SHP77 treated with DMSO at 0.1 percent for 48 hours (cell line): ENCODE measurements at places on chromosomes 11 and 22.

DNA sequence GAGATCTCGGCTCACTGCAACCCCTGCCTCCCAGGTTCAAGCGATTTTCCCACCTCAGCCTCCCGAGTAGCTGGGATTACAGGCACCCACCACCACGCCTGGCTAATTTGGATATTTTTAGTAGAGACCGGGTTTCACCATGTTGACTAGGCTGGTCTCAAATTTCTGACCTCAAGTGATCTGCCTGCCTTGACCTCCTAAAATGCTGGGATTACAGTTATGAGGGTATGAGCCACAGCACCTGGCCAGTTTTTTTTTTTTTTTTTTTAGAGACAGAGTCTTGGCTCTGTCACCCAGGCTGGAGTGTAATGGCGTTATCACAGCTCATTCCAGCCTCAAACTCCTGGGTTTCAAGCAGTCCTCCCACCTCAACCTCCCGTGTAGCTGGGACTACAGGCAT is 54.9 kb upstream of the PRR5 start:
- DNase-seq: no peak

- no peak for DNase-seq
These were observed 384.8 kb downstream of the TENM4 start for GRCh38 chr11:79055856-79056631.

- no peak for DNase-seq
These were observed 2.7 kb downstream of the CAPN5 start for GRCh38 chr11:77069336-77069968.

GRCh38 chr11:110340436-110340835 is 44.0 kb upstream of the RDX start:
- no peak for DNase-seq

GRCh38 chr22:18101536-18101935 is 9.1 kb upstream of the TUBA8 start:
- DNase-seq: no peak

DNA sequence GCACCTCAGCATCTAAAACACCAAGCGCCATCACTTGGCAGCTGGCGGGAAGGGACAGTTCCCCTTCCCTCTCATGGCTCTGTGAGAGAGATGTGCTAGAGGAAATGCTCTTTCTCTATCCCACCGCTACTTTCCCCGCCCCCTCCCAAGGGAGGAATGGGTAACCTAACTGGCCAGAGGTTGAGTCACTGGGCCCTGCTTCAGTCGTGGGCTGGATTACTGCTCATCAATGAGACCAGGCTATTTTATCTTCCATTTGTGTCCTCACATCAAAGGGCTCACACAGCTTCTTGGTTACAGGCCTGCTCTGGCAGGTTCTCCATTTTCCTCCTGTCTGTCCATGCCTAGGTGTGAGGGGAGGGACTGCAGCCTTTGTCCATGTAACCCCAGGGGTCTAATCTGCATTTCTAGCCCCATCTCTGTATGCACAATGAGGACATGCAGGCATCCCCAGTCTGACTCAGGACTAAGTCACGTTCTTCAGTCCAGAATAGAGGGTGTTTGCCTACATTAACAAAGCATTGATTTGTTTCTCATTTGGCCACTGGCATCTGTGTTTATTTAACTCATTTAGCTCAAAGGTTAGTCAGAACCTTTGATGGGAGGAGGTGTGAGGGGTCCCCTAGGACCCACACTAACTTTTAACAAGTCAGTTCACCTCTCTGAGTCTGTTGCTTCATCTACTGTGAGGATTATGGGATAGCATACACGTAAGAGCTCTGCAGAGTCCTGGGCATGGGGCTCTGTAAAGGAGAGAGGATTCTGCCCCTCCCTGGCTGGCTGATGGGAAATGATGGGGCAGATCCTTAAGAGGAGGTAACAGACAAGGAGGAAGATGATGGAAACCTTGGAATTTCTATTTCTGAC is 99.1 kb downstream of the XRRA1 start:
- DNase-seq: no peak

- no peak for DNase-seq
These were observed 56.5 kb downstream of the POLD3 start for GRCh38 chr11:74648894-74649293.

DNA sequence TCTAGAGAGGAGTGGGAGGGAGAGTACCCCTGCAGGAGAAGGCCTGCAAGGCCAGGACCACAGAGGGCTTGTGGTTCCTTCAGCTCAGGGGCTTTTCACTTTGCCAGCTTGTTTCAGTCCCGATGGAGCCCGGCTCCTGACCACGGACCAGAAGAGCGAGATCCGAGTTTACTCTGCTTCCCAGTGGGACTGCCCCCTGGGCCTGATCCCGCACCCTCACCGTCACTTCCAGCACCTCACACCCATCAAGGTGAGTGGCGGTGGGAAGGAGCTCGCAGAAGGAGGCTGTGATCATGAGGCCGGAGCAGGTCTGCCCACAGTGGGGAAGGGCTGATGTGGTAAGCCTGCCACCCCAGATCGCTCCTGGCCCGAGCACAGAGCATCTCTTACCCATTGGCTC is 13.5 kb downstream of the ACP2 start:
- no peak for DNase-seq

DNA sequence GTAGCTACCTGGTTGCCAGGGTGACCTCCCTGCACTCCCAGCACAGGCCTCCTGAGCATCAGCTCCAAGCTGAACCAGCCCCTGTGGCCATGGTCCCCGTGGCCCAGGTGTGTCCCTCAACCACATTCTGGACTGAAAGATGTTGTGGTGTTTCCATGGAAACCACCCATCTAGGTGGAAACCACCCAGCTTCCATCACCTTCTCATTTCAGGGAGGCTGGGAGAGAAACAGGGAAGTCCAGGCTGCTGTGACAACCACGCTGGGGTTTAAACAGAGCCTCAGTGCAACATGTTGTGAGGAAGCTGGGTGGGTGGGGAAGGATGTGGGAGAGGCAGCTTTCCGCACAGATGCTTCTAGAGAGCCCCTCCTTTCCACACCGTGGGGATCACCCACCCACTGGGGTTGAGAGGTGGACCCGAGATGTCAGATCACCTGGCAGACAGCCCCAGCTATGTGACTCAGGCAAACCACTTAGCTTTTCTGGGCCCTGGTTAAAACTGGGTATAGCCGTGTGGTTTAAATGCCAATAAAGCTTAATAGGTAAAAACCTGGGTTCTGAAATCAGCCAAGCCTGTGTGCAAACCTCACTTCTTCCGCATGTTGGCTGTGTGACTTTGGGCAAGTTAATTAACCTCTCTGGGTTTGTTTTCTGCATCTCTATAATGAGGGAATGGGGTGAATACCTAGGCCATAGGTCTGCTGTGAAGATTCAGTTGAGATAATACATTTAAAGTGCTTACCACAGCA is 46.4 kb downstream of the CD82 start:
- no peak for DNase-seq

- DNase-seq: no peak
These were observed 8.4 kb upstream of the LMO2 start for GRCh38 chr11:33900159-33900840.

- no peak for DNase-seq
These were observed 2.0 kb upstream of the TBX10 start for GRCh38 chr11:67641338-67642172.

GRCh38 chr11:62133328-62134065 is 9.7 kb downstream of the INCENP start:
- DNase-seq: no peak

DNA sequence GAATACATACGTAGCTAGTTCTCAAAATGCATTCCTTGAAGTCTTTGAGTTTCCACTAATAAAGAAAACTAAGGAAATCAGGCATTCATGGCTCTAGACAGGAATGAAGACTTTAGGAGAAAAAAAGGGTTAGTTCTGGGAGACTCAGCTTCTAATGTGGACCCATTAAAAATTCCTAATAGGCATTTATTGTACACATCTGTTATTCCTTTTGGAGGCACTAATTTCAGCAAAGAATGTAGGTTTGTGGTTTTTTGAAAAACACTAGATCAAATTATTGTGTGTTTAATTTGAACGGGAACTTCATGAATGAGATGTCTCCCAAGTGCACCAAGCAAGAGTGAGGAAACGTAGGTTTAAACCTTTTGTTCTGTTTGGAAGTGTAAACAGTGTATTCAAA is 42.7 kb downstream of the PARVA start:
- no peak for DNase-seq

DNA sequence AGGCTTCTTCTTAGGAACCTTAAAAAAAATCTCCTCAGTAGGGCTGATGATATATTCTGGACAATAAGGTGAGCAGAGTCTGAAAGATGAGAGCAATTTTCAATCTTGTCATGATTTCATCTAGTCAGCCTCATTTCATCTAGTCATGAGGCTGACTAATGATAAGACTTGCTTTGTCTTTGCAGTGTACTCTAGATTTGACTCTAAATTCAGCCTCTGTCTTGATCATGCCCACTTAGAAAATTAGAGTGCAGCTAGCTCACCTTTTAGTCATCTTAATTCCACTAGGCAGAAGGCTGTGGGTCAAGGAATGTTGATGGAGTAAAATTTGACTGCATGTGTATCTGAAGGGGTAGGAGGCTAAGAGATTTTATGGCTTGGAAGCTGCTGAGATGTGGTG is 5.5 kb downstream of the EHF start:
- DNase-seq: no peak

GRCh38 chr11:102252339-102252891 is 64.9 kb upstream of the BIRC3 start:
- no peak for DNase-seq

DNA sequence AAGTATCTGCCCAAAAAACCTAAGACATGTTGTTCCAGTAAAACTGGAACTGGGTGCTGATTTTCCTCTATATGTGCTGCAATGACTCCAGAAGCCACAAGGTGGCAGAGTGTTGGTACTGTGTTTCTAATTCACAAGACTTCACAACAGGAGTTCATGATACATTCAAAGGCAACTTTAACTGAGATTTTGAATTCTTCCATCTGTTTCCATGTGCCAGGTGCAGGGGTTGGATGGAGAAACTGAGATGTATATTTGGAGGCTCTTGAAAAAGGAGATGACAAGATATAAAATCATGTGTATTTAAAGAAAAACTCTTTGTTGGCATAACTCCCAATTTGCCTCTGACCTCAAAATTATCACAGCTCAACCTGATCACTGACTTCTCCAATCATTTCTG is 1098.6 kb upstream of the CCDC90B start:
- DNase-seq: no peak

DNA sequence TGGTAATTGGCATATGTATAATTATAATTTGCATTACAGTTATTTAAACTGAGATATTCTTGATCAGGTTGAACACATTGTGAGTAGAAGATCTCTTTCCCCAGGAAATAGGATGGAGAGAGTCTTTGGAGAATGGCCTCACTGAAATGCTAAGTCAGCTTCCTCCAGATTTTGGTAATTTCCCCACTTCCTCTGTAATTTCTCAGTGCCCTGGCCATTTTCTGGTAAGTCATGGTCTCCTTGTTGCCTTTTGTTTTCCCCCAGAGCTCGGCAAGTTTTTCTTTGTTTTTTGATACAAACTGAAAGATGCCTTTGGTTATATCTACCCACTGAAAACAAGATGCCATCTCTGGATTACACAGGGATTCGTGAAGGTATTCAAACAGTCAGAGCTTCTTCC is 12.8 kb upstream of the FBXO3 start:
- no peak for DNase-seq

DNA sequence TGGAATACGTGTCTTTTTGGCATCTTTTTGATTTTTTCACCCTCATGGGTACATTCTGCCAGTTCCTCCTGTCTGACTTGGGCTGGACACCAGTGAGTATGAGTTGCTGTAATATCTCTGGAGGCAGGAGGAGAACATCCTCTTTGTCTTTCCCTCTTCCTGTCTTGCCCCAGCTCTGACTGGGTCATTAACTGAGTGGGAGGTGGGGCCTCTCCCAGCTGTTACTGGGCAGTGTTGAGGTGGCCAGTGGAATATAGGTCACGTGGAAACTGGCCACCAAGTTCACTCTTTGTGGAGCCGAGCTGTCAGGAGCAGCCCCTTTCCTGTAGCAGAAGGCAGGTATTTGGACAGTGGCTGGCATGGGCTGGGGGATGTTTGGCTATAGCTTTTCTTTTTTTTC is 2.2 kb downstream of the GLB1L2 start:
- no peak for DNase-seq

DNA sequence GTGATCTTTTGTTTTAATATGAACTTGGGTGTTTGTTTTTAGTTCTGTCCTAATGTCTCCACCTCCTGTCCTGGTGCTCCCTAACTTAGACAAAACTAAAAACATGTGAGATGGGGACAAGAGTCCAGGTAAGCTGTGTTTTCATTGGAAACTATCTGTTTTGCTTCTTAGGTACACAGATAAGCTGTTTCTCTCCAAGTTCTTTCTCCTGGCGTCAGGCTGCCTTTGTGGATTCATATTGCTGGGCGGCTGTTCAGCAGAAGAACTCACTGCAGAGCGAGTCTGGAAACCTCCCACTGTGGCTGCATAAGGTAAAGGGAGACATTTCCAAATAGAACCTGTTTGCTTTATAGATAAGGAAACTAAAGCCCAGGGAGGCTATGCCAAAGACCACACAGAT is 24.7 kb downstream of the PANX1 start:
- DNase-seq: no peak

GRCh38 chr11:44324749-44325525 is 15.0 kb upstream of the ALX4 start:
- DNase-seq: no peak

DNA sequence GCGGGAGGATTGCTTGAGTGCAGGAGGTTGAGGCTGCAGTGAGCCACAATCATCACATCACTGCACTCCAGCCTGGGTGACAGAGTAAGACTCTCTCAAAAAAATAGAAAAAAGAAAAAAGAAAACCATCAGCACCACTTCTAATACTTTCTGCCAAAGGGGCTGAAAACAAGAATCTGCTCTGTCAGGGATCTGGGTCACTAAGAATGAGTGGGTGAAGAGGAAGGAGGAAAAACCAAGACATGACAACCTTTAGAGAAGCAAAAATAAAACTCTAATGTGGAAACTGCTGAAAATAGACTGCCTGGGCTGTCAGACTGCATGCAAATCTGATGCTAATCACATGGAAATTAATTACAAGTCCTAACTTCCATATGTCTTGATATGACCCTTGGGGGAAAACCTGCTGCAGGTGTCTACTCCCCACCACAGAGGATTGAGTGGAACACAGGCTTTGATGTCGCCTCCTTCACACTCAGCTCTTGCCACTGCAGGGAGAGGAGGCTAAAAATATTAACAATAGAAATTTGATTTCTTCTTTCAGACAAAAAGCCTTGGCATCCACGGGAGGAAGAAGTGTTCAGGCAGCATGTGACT is 62.5 kb upstream of the CRTAM start:
- DNase-seq: no peak

- no peak for DNase-seq
These were observed 18.9 kb upstream of the C11orf96 start for GRCh38 chr11:43923406-43924111.

- DNase-seq: no peak
These were observed 97.0 kb downstream of the SPON1 start for GRCh38 chr11:14059491-14059890.

DNA sequence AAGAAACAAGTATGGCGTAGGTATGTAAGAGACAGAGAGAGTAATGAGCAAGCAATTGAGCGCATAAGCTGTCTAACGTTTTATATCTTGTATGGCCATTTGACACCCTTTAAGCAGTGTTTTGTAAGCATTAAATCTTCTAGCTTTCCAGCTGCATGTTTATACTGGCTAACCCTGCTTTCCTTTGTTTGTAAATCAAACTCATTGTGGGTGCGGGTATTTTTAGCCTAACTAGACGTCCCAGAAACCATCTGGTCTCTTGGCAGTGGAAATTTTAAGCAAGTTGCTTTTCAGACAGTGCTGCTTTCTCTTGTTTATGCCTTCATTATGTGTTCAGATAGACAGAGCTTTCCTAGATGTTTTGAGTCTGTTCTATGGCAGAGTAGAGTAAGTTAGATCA is 73.5 kb downstream of the RNF169 start:
- no peak for DNase-seq
